ENCODE measurements at places on chromosomes 5 and 9.
A peak's percentile ranks its signal among the peaks of the same experiment; 100 is the strongest.

DNA sequence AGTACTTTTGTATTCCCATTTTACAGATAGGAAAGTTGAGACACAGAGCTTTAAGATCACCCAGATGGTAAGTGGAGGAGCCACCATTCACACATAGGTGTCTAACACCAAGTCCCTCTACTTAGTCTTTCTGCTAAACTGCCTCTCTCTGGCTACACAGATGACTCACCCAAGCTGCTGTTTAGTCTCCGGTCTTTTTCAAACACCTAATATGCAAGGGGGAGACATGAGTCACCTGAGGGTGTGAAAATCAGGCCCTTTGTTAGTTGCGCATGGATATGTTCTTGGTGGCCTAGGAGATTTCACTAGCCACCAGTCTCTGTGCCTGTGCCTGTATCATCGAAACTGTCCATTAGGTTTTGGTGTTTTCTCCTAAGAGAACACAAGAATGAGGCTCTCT is 117.8 kb downstream of the MAST4 start:
- DNase-seq = peak; percentile 12

GRCh38 chr5:146574713-146575112 is 58.7 kb upstream of the GPR151 start:
- DNase-seq = no peak

GRCh38 chr9:133869674-133870405 is 122.3 kb downstream of the VAV2 start:
- DNase-seq = peak; percentile 5

DNA sequence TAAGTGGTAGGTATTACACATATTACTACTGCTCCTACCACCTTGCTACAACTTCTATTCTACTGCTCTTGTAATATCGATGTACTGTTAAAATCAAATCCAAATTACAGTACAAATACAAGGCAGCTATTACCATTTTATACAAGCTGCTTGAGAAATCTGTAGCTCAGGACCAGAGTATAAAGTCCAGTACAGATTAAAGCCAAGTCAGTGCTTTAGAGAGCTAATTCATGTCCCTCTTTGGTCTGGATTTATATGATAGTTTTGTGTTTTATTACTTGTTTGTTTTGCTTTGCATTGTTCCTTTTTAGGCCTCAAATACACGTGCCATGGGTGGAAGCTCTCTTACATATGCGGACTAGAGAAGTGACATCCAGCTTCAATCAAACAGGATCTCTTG is 75.8 kb downstream of the DPYSL3 start:
- no peak for DNase-seq

GRCh38 chr5:150624334-150625163 is 15.9 kb upstream of the SYNPO start:
- DNase-seq = no peak

- DNase-seq = no peak
Measured at GRCh38 chr9:37339923-37340322, 82.6 kb upstream of the GRHPR start.

DNA sequence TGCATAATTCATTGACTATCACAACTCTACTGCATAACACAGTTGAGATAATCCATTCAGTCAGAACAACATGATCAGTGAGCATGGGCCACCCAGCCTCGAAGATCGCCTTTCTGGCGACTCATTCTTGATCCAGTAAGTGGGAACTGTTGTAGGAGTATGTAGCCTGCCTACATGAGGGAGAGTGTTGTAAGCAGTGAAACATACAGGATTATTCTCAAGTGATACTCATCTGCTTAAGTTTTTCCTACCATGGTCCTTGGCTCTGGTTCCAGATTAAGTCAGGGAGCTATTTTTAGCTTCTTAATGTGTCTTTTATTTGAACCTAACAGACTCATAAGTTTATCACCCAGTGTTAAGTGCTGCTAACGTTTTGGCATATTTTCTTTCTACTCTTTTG is 44.0 kb downstream of the TNPO1 start:
- DNase-seq = no peak

GRCh38 chr5:121628783-121629182 is 222.9 kb upstream of the FTMT start:
- DNase-seq = no peak

- DNase-seq = no peak
Measured at GRCh38 chr5:97576956-97577355, 393.9 kb upstream of the RIOK2 start.

DNA sequence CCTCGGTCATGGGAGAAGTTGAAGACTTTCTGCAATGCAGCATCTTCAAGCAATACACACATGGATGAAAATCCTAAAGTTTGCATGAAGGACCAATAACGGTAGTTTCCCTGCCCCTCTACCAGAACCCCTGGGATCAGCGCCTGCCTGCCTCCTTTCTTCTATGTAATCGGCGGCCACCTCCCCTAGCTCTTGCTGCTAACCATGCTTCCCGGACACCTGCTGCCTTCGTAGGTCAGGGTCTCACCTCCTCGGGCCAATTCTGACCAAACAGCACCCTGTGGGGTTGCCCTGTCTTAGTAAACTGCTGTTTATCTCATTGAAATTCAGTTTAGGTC is 388 bp upstream of the MED10 start:
- no peak for DNase-seq

- DNase-seq = no peak
Measured at GRCh38 chr5:125372694-125373631, 626.5 kb upstream of the ZNF608 start.

- DNase-seq = no peak
Measured at GRCh38 chr9:4879115-4879558, 86.4 kb downstream of the RCL1 start.

- DNase-seq = no peak
Measured at GRCh38 chr9:111632695-111633388, 1.7 kb downstream of the DNAJC25 start.

DNA sequence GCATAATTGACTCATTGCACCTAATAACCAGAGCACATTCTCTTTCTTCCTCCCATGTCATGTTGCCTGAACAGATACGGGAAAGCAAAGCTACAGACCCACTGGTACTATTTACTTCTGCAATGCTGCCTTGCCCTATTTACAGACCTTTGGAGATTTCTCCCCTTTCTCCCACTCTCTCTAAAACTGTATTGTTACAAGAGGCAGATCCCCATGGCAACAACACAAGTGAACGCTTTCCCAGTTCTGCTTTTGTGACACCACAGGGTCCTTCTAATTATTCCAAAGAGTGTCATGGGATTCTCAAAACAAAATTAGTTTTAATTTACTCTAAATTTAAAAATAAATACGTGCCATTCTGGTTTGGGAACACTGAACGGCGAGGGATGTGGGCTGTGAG is 104.7 kb downstream of the KCTD16 start:
- DNase-seq = no peak

GRCh38 chr9:70873506-70873905 is 247.9 kb downstream of the TRPM3 start:
- no peak for DNase-seq

- no peak for DNase-seq
Measured at GRCh38 chr9:71685394-71685793, 82.9 kb downstream of the CEMIP2 start.

DNA sequence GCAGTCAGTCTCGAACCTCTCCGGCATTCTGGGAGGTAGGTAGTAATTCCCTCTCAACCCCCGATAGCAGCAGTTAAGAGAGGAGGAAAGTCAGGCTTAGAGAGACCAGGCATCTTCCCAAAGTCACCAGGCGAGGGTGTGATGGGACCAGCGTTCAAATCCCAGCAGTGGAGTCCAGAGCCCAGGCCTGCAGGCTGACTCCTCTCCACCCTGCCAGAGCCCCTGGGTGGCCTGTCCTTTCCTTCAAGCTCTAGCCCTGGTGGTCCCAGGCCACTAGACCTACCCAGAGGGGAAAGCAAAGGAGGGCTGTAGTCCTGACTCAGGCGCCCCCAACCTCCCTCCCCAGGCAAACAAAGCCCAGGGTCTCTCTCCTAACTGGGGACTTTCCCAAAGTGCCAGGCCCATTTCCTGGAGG is 4.2 kb upstream of the NR5A1 start:
- no peak for DNase-seq

DNA sequence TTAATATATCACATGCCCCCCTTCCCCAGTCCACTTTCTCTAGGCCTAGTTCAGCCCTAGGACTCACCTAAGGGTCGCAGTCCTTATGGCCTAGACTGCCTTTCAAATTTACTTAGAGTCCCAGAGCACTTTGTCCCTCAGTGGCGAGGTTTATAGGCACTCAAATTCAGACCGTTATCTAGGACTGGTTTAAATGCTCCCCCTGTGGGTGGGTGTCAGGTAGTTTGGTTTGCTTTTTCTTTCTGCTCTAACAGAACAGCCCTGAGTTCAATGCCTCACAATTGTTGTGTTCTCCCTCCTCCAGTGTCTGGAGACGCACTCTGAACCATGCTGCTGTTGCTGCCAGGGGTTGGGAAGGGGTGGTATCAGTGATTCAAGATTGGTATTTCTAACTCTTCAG is 317.1 kb downstream of the MAT2B start:
- no peak for DNase-seq

DNA sequence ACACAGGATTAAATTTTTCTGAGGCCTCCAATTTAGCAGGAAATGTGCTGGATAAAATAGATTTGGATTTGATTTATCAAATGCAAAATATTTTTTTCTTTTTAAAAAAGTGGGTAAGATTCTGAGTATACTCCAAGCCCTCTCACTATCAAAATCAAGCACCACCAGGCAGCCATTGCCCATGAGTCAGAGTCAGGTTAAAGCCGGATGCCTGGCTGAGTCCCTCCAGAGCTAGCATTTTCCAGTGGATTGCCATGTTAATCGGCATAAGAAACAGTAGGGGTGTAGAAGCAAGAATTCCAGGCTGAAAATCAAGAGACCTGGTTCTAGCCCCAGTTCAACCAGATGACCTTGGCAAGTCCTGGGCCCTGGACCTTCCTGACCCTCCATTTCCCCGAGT is 85.3 kb downstream of the FAM114A2 start:
- DNase-seq = no peak

DNA sequence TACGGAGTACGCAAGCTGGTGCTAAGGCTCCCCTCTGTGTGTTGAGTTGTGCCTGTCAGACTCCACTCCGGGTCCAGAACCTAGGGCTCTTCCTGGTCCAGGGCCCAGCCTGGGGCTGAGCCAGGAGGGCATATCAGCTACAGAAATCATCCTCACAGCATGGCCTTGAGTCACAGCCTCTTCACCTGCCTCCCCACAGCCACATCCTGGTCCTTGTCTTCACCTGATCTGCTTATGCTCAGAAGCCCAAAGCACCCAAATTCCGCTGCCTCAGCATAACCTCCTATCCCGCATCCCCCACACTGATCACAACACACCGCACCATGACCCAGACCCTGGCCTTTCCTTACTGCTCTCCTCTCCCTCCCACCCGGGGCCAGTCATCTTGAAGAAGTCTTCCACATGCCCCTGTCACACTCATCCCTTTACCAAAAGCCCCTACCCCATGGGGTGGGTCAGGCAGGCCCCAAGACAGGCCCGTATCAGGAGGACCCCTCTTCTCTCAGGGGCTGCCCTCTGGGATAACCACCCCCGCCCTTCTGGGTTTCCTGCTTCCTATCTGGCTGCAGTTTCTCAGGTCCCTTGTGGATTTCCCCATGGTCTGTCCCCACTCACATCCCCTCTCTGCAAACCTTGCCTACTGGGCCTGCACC is 1.3 kb upstream of the IL3 start:
- peak; percentile 89 for DNase-seq

DNA sequence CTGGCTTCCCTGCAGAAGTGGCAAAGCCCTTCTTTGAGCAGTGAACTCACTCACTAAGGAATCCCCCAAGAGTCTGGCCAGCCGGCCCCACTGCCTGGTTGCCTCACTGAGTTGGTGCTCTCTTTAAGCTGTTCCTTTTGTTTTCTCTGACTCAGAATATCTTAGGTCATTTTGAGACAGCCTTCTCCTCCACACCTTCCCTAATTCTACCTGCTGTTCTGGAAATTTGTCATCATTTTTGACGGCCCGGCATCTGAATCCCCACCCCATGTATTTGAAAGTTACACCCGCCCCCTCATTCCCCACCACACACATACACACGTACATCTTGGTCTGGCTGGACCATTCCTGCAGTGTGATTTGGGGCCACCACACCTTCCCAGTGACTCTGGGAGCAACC is 41.8 kb downstream of the FGF1 start:
- DNase-seq = no peak

DNA sequence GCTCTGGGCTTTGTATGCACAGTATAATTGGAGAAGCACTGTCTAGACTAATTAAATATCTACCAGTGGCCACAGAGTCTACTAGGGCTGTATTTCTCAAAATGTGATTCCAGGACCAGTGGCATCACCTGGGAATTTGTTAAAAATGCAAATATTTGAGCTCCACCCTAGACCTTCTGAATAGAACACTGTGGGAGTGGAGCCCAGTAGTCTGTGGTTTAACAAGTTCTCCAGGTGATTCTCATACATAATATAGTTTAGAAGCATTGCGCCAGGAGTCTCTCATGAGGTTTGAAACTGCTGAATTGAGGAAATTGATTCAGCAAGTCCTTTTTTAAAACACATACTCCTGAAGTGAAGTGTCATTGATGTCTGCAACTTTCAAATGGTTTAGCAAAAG is 74.7 kb downstream of the FCHO2 start:
- no peak for DNase-seq

DNA sequence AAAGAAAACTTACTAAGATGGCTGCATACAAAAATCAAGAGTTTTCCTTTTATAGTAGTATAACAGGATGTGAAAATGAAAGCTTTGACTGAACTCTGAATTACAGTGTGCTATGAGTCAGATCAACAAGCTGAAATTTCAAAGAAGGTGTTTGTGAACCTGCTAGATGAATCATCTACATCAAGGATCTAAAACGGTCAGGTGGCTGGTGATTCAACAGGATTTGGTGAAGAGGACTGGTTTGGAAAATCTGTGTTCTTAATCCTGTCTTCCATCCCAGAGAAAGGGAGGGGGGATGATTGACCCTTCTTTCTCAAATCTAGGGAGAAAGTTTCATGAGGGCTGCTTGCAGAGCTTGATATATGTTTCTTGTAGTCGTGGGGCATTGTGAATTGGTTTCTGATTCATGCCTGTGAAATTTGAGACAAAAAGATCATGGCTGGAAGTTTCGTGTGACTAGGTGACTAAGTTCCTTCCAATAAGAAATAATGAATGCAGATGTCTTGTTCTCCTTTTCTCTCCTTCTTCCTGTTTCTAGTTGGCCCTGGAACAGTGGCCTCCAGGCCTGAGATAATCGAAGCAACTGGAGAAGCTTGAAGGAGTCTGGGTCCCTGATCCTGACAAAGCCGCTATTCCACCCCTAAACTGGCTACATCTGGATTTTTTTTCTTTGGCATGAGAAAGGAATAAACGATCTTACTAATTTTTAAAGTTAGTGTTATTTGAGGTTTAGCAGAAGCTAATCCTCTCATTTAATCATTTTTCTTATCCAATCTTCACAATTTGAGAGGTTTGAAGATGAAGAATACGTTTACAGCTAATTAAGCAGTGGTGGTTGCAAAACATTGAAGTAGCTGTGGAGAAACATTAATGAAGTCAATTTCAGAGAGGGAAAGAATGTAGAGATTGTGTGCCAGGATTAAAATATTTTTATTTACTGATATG is 67.2 kb downstream of the MRPS30 start:
- peak; percentile 88 for DNase-seq

- DNase-seq = no peak
Measured at GRCh38 chr5:152403046-152403445, 2.0 kb downstream of the NMUR2 start.

GRCh38 chr5:55160493-55161209 is 680 bp downstream of the GPX8 start:
- no peak for DNase-seq

GRCh38 chr9:122016309-122016708 is 76.8 kb downstream of the TTLL11 start:
- DNase-seq = no peak

GRCh38 chr5:60473654-60474053 is 226.3 kb downstream of the DEPDC1B start:
- no peak for DNase-seq
